ENCODE measurements at places on chromosomes 7 and 10.

DNA sequence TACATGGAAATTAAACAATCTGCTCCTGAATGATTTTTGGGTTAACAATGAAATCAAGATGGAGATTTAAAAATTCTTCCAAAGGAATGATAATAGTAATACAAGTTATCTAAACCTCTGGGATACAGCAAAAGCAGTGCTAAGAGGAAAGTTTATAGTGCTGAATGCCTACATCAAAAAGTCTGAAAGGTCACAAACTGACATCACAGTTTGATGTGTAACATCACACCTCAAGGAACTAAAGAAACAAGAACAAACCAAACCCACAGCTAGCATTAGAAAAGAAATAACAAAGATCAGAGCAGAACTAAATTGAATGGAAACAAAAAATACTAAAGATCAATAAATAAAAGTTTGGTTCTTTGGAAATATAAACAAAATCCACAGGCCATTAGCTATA lies 17.4 kb downstream of the ZFAND4 start:
- no peak for DNase-seq

GRCh38 chr10:80068270-80068669 lies 10.2 kb upstream of the TMEM254 start:
- DNase-seq, result no peak

- no peak for DNase-seq
Measured at GRCh38 chr7:140061607-140061930, 1.2 kb downstream of the PARP12 start.

DNA sequence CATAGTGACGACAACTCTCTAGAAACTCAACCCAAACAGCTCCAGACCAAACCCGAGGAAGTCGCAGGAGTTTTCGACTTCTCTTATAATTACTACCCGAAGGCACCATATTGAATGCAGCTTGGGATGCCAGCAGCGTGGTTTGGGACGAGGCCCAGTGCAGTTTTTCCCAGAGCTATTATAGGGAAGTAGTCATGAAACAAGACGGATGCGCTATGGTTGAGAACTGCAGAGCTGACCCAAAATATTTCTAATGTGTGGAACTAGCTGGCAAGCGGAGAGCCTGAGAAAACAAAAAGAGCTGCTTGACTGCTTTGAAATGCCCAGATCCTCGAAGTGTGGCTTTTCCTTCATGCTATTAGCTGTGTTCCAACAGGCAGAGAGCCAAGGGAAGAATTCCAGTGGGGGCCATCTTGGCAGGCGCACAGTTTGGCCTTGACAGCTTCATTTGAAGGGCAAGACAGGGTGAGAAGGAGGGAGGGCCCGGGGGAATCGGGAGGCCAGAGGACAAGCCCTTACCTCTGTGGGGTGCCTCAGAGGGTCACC lies 122.7 kb downstream of the CUL2 start:
- no peak for DNase-seq

DNA sequence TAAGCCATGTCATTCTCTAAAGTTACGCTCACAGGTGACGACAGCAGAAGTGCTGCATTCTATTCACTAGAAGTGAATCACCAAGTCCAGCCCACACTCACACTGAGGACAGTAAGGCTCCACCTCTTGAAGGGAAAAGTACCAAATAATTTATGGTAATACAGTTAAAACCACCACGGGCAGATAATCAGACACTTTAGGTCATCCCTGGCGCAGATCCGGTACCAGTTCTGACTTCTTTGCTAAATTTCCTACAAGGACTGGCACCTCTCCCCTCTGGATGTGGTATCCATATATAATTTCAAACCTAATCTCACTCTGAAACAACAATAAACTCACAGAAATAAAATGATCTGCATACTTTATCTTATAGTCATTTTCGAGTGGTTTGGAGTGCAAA lies 954.7 kb upstream of the GHITM start:
- no peak for DNase-seq

- DNase-seq, result no peak
Measured at GRCh38 chr10:43376828-43377423, 5.5 kb downstream of the FXYD4 start.

DNA sequence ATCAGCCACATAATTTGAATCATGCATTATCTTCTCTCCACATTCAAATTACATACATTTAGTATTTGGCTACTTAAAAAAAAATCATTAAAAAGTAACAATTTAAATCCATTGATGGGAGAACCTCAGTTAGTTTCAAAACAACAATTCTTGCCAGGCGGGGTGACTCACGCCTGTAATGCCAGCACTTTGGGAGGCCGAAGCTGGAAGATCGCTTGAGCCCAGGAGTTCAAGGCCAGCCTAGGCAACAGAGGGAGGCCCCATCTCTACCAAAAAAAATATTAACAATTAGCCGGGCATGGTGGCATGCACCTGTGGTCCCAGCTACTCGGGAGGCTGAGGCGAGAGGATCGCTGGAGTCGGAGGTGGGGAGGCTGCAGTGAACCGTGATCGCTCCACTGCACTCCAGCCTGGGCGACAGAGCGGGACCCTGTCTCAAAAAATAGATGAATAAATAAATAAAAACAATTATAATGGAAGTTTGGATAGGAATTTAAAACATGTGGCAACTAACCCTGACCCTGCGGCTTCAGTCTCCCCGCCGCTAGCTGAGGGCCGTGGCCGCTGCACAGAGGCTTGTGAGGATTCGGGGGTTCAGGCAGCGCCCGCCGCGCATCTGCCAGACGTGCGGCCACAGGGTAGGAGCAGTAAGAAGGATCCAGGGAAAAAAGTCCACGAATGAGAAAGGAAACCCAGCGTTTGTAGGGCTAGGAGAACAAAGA lies 1.1 kb upstream of the CSGALNACT2 start:
- peak; percentile 11 for DNase-seq

- DNase-seq, result no peak
Measured at GRCh38 chr7:42549866-42550485, 313.0 kb upstream of the GLI3 start.

GRCh38 chr7:106615808-106616707 lies 44.9 kb downstream of the CCDC71L start:
- no peak for DNase-seq

All from Caki2 (cell line).